ENCODE measurements at places on chromosomes 3 and 15.

GRCh38 chr3:187022403-187023029 is 92.2 kb downstream of the ST6GAL1 start:
- no peak for DNase-seq

DNA sequence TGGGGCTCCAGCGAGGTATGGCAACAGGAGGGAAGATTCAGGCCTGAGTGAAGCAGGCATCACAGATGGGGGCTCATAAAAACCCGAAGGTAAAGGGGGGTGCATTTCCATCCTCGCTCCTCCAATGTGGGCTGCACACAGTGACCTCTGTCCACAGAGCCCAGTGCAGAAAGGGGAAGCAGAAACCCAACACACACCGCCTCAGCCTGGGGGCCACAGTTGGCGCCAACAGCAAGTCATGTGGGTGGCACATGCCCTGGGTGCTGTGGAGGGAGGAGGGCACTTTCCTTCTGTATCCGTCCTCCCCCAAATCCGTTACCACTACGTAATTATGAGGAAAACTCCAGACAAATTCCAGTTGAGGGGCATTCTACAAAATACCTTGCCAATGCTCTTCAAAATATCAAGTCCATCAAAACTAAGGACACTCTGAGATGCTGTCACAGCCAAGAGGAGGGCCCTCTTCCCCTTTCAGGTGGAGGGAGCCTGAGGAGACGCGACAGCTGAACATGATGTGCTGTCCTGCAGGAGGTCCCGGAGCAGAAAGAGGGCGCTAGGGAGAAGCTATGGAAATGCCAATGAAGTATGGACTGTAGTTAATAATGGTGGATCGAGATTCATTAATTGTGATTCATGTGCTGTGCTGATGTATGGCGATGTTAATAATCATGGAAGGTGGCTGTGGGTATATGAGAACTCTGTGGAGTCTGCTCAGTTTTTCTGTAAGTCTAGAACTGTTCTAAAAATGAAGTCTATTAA is 16.4 kb downstream of the APBA2 start:
- DNase-seq = no peak

DNA sequence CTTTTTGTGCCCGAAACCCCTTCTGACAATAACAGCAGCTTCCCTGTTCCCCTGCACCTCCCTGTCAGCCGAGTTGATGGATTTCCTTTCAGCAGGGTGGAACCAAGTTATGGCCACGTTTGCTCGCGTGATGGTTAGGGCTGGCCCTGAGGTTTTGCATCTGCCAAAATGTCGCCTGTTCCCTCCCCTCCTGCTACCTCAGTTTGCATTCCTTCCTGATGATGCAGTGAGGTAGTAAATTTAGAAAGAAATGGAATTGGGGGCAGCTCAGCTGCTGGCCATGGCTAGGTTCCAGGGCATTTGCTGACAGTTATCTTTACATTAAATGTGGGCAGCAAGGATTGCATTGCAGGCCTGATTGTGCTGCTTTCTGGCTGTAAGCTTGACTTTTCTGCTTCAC is 13.2 kb downstream of the LIMD1 start:
- no peak for DNase-seq

DNA sequence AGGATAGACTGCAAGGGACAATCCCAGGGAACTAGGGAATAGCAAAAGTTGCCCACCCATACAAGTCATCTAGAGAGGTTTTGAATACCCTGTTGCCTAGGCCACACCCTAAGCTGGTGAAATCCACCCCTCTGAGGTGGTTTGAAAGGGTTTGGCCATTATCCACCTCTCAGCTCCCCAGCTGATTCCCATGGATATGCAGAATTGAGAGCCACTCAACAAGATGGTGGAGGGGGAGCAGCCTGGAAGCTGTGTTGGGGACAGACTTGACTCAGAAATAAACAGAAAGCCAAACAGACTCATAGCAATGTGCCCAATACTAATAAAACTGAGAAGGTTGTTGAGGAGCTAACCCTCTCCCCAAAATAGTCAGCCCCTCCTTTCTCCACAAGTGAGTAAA is 10.9 kb downstream of the PRR20G start:
- DNase-seq = no peak

- no peak for DNase-seq
Measured at GRCh38 chr3:32186876-32187275, 51.6 kb upstream of the CMTM8 start.

DNA sequence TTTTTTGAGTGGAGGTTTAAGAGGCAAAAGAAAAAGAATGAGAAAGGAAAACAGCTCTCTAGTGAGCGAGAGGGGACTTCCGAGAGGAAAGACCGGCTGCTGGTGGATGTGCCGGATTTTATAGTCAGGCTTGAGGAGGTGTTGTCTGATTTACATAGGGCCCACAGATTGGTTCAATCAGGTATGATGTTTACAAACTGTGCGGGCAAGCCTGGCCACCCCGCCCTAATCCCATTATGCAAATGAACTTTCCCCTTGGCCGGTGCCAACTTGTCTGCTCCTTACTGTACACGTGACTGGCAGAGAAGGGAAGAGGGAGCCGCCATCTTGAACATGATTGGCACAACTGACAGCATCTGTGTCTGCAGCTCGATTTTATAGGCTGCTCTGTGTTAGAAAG is 44.7 kb downstream of the FAM43A start:
- DNase-seq = no peak

- DNase-seq = no peak
Measured at GRCh38 chr3:111238885-111239284, 167.3 kb downstream of the NECTIN3 start.

- DNase-seq = no peak
Measured at GRCh38 chr15:58431221-58432149, at the start of gene LIPC. Gene LIPC, plus strand, starts transcription at chr15:58431991. Its CDS starts 42 bp downstream, at chr15:58432033.

- no peak for DNase-seq
Measured at GRCh38 chr15:98138910-98139309, 178.4 kb downstream of the ARRDC4 start.

DNA sequence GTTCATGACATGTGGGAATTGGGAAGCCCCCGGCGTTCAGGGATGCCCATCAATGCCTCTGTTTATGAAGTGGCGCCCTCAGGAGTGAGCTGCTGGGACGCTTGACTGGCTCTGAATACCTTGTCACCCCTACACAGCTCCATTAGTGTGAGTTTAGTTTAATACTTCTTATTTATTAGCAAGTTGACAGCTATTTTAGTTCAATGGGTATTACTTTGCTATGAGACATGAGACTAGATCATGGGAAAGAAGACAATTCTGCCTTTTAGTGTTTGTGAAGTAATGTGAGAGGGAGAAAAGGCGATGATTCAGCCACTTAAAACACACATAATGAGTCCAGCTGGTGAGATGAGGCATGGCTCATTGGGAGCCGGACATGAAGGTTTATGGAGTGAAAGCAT is 678.5 kb downstream of the NR2F2 start:
- no peak for DNase-seq

DNA sequence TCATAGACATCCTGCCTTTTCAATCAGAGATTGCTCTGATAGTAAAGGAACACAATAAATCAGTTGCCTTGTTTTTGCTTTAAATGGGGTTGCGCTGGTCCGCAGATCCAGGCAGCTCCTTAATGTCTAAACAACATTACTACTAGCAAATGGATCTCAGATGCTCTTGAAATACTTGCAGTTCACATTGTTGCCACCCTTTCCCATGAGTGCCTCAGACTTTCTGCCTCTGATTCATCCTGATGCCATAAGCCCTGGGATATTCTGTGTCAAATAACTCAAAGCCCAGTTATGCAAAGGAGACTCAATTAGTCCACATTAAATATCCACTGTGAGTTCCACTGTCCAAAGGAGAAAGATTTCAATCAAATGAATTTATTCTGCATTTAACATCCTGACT is 196.7 kb downstream of the PLCH1 start:
- DNase-seq = no peak

DNA sequence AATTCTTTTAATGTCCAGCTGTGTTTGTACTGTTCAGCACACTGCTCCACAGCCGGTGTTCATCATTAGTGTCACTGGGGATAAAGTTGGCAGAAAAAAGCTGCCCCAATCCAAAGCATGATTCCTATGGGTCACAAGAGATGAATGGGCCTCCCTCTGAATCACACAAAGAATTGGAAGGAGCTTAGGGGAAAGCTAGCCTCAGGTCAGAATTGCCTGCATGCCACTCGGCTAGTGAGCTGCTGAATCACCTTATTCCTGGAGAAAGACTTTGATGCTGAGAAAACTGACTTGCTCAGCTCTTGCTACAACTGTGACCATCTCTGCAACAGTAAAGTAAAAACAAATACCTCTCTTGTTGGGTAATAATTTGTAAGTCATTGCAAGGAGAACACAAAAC is 3.5 kb downstream of the CCK start:
- DNase-seq = no peak
